ENCODE measurements at places on chromosomes 3 and 15.

DNA sequence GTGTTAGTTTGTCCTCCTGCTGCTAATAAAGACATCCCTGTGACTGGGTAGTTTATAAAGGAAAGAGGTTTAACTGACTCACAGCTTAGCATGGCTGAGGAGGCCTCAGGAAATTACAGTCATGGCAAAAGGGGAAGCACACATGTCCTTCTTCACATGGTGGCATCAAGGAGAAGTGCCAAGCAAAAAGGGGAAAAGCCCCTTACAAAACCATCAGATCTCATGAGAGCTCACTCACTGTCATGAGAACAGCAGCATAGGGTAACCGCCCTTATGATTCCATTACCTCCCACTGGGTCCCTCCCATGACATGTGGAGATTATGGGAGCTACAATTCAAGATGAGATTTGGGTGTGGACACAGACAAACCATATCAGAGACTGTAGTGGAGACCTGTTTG lies 27.0 kb downstream of the TM2D3 start:
- no peak for DNase-seq

DNA sequence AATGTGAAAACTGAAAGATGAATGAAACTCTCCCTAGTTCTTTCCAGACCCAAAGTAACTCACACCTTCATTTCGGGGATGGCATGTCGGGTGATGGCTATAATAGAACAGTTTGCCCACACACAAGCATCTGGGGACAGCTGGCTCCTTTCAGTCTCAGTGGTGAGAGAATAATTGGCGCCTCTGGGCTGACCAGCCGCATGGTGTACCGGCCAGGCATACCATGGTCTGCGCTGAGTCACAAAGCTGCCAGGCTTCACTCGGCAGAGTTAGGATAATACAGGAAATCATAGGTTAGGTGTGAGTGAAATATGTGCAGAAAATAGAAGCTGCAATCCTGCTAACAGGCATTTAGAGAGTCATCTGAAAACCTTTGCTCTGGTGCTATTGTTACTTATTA lies 80.4 kb upstream of the IGF1R start:
- DNase-seq: no peak

DNA sequence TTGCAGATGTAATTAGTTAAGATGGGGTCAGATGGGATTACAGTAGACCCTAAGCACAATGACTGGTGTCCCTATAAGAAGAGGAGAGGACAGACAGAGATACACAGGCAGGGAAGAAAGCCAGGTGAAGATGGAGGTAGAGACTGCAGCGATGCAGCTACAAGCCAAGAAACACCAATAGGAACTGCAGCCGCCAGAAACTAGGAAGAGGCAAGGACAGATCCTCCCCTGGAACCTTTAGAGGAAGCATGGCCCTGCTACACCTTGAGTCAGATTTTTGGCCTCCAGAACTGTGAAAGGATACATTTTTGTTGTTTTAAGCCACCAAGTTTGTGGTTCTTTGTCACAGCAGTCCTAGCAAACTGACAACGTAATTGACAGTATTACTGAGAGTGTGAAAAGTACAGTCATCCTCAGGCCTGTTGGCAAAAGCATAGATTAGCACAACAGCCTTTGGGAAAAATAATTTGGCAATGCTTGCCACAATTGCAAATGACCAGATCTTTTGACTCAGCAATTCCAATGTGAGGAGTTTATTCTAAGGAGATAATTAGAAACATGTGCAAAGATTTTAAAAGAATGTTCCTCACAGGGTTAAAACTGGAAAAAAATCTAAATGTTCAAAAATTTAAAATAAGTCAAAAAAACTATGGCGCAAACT lies 82.6 kb upstream of the TJP1 start:
- DNase-seq: no peak

- DNase-seq: no peak
Observed at GRCh38 chr3:101966226-101966625, 116.9 kb downstream of the NFKBIZ start.

Data from stimulated activated CD8-positive, alpha-beta memory T cell treated with anti-CD3 and anti-CD28 coated beads, Interleukin-2, amount 100 ng/mL, for 1 hour (primary cell).